Activated T-helper 17 cell treated with anti-CD3 and anti-CD28 coated beads, Interleukin-2, amount 50 U/mL, for 72 hours (primary cell): ENCODE measurements at places on chromosomes 7 and 10. TPM values are rescaled to one million over a fixed set of nuclear protein-coding genes. Genes with fewer than 3 reads are reported as not detected.

DNA sequence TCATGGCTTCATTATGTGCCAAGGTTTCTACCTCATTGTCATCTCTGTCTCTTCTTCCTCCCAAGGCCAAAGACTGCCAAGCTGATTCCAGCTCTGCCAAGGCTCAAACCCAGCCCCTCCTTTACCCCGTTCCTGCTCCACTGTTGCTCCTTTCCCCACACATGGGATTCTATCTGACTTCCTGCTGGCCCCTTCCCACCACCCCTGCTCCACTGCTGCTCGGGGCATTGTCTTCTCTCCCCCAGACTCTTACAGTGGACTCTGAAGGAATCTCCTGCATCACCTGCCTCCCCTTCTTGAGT is 86.3 kb downstream of the COBL start:
- H3K4me3 ChIP-seq: no peak overlapping the region
- H3K27ac ChIP-seq: no peak overlapping the region
- no peak for ATAC-seq
- H3K36me3 ChIP-seq: no peaks in the 10 kb centered on the region
- H3K27me3 ChIP-seq: peaks cover 12% of the 10 kb centered on the region

DNA sequence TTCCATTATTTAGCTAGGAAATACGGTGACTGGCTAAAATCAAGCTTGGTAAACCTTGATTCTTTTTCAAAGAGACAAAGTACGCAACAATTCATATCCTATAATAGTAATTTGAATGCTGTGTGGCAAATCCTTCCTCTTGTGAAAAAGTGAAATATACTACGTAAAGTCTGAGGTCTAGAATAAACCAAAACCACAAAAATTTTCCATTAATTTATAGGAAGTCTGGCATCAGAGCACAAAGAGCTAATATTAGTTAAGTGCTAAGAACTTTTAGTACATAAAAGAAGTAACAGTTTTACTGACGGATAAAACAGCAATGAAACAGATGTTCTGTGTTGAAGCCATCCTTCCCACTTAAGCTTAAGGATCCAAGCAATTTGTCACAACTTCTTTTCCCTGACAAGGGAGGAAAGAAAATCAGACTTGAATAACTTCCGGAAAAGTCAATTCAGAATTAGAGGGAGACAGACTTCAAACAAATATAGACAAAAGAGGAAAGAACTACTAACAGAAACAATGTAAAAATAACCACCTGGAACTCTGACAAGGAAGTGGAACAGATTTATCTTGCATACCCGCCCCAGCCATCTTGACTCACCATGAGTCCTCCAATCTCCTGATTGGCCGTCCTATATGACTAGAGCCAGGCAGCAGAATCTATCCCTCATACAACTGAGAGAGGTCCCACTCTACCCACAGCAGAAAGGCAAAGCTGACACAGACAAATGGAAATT is 34.6 kb downstream of the RHEB start:
- peak; percentile 93 for ATAC-seq
- H3K27me3 ChIP-seq: no peaks in the 10 kb centered on the region
- H3K4me1 ChIP-seq: peaks cover 26% of the 10 kb centered on the region
- peaks cover 94% of the 10 kb centered on the region for H3K36me3 ChIP-seq
- peak overlapping the region; percentile 4 for H3K27ac ChIP-seq

The CALHM1 gene
- total RNA-seq: 0.11 TPM

The OPN1SW gene
- not detected for total RNA-seq
